Stimulated activated CD4-positive, alpha-beta T cell treated with anti-CD3 and anti-CD28 coated beads, Interleukin-1b, Interleukin-23, amount 100 ng/mL, for 24 hours (primary cell): ENCODE measurements at places on chromosomes 12 and 14.

DNA sequence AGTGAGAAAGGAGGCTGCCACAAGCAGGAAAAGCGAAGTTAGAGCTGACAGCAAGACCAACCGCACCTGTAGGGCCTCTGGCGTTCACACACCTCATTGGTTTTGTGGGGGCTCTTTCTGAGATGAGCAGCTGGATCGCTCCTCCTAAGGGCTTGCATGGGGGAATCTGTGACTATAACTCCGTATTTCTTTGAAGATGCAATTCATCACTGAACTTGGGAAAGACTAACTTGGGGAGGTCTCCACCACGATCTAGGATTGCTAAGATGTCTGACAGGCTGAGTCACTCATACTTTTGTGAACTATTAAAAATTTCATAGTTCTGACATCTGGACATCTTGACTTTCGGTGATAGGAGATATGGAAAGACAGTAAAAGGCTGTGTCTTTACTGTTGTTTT, 173.6 kb downstream of the ETV6 start:
- DNase-seq, result no peak

GRCh38 chr14:76948213-76948947, 80.1 kb downstream of the IRF2BPL start:
- no peak for DNase-seq

DNA sequence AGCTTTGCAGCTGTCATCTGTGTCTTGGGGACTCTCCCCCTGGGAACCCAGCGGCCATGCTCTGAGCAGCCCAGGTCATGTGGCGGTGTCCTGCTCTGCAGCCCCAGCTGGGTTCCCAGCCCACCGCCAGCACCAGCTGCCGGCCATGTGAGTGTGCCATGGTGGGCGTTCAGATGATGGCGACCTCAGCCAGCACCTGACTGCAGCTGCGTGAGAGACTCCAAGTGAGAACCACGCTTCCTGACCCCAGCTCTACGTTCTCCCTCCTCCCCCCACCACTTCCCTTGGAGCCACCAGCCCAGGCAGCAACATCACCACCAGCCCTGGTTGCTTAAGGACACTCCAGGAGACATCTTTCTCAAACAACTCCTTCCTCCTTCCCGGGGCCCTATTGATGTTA, 68.8 kb downstream of the SLC24A4 start:
- no peak for DNase-seq

GRCh38 chr12:109244073-109244472, 65.0 kb downstream of the FOXN4 start:
- DNase-seq, result no peak

DNA sequence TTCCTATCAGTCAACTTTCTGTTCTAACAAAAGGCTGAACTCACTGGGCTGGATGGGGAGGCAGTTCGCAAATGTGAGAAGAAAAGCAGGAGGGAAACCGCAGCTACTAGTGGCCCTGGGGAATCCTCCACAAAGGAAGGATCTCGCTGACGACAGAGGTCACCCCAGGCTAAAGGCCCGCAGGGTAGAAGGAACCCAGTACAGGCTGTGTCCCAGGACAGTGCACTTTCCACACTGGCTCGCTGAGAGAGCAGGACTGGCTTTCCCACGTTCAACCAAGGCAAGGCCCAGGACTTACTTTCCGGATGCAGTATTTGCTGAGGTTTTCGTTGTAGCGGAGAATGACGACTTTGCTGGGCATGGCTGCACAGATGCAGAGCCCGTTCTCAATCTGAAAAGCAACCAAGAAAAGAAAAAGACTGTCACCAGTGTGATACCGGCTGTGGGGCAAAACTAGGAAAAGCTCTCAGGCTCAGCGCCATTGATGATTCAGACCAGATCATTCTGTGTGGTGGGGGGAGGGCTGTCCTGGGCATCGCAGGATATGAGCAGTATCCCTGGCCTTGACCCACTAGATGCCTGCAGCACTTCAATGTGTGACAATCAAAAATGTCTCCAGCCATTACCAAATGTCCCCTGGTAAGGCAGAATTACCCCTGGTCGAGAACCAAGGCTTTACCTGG, 36.3 kb downstream of the PRKAB1 start:
- DNase-seq, result no peak

GRCh38 chr14:23572836-23573235, 5.2 kb upstream of the AP1G2 start:
- DNase-seq, result no peak

- DNase-seq, result no peak
These were observed 267.3 kb downstream of the BCAT1 start for GRCh38 chr12:24681570-24681969.

DNA sequence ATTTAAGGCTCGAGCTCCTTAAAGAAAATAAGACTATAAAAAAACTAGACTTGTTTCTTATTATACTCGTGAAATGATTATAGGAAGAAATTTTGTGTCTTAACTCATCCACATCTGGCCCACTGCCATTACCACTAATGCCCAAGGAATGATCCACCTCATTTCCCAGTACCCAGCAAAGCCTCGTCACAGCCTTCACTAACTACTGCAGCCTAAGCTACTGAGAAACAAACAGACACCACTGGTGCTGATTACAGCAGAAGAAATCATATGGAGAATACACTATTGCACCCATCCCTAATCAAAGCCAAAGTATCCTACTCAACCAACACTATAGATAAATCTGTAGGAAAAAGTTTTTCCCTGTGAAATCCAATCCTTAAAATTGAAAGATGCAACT, 205.3 kb upstream of the NAV3 start:
- DNase-seq, result no peak

DNA sequence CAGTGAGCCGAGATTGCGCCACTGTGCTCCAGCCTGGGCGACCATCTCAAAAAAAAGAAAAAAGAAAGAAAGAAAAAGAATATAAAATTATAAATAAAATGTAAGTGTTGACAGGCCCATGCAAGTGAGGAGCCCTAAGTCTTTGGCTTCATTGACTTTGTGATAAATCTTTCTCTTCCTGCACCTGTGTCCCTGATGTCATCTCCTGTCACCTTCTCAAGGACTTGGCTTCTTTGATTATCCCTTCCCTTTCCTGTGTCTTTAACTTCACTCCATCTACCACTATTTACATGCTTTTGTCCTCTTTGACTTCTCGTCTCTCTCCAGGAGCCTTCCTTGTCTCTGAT, 33.6 kb upstream of the WNK1 start:
- no peak for DNase-seq

- DNase-seq, result no peak
These were observed 17.2 kb upstream of the ARID4A start for GRCh38 chr14:58280954-58281787.

DNA sequence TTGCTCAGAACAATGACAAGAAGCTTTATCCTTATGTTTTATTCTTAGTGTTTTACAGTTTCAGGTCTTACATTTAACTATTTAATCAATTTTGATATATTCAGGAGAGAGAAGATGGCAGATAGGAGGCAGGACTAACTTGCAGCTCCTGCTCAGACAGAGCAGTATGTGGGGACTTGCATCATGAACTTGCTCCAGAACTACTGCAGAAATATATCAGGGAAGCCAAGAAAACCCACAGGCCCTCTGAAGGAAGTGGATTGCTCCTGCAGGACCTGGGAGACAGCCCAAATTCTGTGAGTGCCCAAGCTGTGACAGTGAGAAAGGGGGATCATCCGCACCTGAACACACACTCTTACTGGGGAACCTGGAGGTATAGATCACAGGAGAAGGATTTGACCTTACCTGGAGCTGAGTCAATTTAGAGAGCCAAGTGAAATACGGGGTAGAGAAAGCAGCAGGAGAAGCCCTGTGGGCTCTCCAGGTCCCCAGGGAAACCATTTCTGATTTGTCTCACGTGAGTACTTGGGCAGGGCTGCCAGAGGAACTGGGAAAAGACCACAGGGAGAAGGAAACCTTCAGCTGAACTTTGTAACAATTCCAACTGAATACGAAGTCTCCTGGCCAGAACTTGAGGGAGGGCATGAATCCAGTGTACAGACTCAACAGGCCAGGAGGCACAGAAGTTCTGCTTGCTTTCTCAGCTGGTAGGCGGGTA, 28.9 kb upstream of the TSPAN8 start:
- DNase-seq, result no peak

- DNase-seq, result no peak
These were observed 37.8 kb upstream of the NAA30 start for GRCh38 chr14:57352396-57353170.

DNA sequence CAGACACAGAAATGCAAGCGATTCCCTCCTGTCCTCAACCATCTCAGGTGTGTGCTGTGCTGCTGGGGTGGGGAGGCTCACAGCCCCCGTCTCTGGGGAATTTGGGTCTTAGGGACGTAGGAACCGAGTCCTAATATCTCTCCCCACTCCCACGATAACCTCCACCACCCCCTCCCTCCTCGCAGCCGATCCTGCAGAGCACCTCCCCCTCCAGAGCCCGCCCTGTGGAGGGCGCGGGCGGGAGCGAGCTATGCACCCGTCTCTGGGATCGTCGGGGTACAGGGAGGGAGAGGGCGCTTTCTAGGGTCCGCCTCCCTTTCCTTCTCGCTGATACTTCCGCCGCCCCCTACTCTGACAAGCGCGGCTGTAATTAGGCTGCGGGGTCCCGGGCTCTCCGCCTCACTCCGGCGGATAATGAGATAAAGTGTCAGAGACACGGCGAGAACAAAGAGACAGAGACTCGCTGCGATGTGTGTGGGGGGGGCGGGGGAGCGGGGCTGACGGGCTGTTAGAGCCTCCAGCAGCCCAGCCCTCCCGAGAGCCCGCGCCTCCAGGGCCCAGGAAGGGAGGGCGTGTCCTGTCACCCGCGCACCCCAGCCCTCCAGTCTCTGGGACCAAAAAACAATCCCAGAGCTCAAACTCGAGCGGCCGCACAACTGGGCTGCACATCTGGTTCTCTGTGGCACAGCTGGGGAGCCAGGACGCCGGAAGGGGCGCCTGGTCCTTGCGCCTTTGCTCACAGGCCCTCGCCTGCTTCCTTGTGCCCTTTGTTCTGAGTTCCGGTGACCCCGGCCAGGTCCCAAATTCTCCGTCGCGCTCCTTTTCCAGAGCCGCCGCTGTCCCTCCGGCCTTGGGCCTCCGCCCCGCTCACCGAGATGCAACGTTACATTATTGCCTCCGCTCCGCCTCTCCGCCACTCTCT, 8.7 kb downstream of the SHMT2 start:
- no peak for DNase-seq

DNA sequence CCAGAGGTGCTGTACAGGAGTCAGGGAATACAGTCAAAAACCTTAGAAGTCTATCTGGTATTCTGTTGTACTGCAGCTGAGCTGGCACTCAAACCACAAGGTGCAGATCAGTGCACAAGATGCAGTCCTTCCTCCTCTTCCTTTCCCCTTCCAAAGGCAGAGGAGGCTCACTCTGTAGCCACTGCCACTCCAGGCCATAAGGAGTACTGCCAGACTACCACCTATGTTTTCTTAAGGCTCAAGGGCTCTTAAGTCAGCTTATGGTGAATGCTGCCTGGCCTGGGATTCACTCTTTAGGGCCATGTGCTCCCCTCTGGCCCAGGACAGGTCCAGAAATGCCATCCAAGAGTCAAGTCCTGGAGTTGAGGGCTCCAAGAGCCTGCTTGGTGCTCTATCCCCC, 200.3 kb downstream of the CRADD start:
- DNase-seq, result no peak

DNA sequence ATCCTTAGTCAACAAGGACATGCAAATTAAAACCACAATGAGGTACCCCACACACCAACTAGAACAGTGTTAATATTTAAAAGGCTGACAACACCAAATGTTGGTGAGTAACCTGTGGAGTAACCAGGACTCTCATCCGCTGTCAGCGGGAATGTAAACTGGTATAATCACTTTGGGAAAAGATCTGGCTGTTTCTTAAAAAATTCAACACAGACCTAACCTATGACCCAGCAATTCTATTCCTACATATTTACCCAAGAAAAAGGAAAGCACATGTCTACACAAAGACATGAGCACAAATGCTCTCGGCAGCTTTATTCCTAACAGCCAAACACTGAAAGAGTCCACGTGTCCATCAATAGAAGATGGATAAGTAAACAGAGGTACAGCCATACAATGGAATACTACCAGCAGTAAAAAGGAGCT, 26.6 kb downstream of the NRDE2 start:
- no peak for DNase-seq

DNA sequence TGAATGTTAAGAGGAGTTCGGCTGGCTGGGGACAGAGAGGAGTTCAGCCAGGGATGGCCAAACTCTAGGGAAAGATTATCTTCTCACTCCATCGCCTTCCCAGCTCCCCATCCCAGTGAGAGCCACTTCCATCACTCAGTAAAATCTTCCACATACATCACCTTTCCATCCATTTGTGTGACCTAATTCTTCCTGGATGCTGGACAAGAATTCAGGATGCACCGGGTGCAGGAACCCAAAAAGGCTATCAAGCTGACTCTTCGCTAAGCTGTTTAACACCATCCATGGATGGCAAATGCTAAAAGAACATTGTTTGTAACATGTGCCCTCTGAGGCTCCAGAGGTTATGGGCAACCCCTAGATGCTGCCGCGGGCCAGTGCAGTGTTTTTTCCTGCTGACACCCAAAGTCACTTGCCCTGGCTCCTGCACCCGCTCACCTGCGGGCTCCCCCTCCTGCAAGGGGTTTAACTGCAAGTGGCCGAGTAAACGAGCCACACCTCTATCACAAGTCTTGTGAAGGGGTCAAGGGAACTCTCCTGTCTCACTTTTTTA, 216.0 kb upstream of the NPAS3 start:
- DNase-seq, result no peak

DNA sequence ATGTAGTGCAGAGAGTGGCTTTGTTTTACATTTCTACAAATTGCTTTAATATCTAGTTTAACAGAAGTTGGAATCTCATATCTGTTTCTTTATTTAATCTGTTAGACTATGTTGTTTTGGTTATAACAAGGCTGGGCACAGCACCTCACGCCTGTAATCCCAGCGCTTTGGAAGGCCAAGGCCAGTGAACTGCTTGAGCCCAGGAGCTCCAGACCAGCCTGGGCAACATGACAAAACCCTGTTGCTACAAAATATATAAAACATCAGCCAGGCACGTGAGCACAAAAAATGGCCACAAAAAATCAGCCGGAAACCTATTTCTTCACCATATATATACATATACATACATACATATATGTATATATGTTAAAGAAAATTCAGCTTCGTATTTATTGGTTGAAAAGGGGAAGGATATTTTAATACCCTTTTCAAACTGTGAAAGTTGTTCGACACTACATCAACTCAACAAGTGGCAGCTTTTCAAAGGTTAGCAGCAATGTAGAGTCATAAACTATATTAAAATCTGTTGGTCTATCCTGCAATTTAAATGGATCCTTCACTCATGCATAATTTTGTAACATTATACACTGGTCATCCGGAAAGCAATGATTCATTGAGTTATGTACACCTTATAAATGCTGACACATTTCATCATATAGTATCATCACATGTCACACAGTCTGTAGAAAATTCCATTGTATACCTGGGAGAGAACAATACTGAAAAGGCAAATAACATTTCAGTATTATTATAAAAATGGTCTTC, 7.1 kb downstream of the NR2C1 start:
- no peak for DNase-seq
